ENCODE measurements at places on chromosomes 7 and 10.

DNA sequence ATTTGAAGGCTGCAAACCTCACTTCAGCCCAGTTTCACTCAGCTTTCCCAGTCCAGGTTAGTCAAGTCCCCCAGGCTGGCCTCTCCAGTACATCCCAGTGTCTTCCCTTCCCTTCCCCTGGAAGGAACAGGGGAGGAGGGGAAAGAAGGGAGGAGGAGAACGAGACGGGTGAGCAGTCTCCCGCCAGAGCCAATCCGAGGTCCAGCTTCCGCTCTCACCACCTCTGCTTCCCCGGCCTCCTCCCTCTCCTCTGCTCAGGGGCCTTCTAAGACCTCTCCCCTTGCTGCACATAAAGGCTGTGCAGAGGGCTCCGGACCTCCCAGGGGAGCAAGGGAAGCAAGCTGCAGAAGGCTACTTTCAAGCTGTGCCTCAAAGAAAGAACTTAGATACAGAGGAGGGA is 4.1 kb downstream of the ATG9B start:
- DNase-seq = no peak

DNA sequence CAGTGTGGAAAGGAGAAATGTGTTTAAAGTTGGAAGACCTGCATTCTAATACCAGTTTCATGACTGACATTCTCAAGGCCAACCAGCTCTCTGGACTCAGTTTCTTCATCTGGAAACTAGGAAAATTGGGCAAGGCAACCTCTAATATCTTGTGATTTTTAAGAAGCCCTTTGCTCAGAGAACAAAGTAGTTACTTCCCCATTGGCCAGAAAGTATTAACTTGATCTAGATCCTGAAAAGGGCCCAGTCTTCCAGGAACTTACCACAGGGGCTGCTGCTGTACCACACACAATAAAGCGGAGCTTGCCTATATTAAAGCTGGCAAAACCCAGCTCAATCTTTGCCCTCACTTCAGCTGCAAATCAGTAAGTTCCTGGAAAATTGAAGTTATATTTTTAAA is 155.6 kb upstream of the ADO start:
- DNase-seq = no peak

- no peak for DNase-seq
Measured at GRCh38 chr10:132837905-132838304, 52.0 kb upstream of the NKX6-2 start.

DNA sequence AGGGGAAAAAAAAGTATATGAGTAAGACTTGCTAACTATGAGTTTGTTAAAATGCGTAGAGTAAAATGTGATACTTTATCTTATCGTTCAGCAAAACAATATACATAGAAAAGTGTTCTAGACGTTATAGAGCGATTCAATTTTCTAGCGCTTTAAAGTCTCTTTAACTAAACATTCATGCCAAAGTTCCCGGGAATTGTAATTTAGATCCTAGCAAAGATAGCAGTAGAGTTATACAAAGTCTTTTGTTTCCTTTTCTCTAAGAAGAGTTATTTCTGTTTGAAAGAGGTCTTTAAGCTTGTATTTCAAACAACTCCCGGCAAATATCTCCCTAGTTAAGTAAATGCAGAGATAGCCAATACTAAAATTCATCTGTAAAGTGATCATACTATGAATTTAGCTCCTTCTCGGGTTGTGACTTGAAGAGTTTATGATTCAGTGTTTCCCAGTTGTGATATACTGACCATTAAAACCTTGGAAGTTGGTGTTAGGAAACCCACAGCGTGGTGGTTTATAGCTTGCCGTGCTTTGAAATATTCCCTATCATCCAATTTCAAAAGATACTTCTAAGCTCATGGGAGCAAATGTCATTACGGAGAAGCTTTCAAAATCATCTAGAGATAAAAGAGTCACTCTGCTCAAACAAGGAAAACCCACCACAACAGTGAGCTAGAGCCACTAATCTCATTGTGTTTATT is 171.7 kb downstream of the CSTF2T start:
- no peak for DNase-seq

DNA sequence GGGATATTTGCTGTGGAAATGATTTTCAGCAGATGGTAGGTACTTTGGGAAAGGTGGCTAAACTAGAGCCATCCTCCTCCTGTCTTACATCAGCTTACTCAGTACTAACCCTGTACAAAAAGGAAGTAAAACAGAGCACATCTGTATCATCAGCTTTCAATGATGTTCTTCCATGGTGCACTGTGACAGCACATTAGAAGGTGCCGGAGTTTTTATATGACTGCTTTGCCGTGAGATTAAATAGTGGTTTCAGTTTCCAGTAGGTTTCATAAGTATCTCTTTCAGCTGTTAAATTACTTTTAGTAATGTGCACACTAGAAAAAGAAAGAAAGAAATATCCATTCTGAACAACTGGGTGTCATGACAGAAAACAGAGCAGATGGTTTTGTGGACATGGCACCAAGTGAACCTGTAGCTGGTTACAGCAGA is 86.5 kb downstream of the ARID5B start:
- DNase-seq = no peak

- no peak for DNase-seq
Measured at GRCh38 chr10:109934958-109935793, 11.9 kb upstream of the XPNPEP1 start.

GRCh38 chr7:30545791-30546555 is 41.3 kb upstream of the GGCT start:
- no peak for DNase-seq

DNA sequence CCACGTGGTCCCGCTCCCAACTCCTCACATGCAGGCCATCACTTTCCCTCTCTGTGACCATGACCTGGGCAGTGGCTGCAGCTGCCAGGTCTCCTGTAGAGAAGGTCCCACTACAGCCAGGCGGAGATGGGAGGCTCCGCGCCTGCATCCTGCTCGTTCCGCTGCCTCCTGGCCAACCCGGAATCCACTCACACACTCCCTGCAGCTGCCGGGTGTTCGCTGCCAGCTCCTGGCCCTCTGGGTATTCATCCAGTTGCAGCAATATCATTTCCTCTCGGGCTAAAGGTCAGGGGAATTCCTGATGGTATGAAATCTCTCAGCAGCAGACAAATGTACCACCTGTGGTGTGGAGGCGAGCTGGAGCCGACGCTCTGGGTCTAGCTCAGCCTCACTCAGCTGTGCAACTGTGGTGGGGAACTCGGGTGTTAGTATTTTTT is 65.7 kb downstream of the TLL2 start:
- DNase-seq = no peak

DNA sequence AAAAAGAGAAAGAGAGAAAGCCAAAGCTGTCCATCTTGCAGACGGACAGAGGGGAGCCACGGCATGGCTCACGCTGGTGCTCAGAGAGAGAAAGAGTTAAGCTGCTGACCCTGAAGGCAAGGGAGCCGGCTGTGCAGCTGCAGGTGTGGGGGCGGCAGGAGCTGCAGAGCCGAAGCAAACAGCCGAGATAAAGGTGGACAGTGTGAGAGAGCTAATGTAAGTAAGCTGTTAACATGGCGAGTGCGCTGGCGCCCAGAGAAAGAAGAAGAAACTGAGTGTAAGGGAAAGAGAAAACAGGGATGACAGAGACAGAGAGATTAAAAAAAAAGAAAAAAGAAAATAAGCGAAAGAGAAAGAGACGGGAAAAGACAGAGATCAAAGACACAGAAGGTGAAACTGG is 18.2 kb downstream of the COL17A1 start:
- no peak for DNase-seq

DNA sequence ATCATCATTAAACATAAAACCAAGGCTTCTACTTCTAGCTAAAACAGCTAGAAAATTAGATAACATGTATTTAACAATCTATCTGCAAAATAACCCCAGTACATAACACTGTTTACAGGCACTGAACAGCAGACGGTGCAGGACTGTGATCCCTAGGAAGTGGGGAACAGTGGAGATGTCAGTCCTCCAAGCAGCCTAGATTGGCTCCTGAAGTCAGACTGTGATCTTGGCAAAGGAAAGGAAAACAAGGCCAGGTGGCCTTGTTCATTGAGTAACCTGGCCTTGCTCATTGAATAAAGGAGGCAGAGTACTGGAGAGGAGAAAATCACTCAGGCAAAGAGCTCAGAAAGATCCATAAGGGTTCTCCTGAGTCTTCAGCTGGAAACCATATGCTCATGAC is 77.7 kb upstream of the DIP2C start:
- no peak for DNase-seq

GRCh38 chr10:6838118-6838517 is 258.0 kb upstream of the PRKCQ start:
- DNase-seq = no peak

GRCh38 chr7:100163006-100163531 is 4.5 kb upstream of the TRAPPC14 start:
- no peak for DNase-seq

- no peak for DNase-seq
Measured at GRCh38 chr7:77427996-77428603, 12.0 kb upstream of the GSAP start.

- no peak for DNase-seq
Measured at GRCh38 chr7:115980159-115980558, 50.4 kb downstream of the TFEC start.

DNA sequence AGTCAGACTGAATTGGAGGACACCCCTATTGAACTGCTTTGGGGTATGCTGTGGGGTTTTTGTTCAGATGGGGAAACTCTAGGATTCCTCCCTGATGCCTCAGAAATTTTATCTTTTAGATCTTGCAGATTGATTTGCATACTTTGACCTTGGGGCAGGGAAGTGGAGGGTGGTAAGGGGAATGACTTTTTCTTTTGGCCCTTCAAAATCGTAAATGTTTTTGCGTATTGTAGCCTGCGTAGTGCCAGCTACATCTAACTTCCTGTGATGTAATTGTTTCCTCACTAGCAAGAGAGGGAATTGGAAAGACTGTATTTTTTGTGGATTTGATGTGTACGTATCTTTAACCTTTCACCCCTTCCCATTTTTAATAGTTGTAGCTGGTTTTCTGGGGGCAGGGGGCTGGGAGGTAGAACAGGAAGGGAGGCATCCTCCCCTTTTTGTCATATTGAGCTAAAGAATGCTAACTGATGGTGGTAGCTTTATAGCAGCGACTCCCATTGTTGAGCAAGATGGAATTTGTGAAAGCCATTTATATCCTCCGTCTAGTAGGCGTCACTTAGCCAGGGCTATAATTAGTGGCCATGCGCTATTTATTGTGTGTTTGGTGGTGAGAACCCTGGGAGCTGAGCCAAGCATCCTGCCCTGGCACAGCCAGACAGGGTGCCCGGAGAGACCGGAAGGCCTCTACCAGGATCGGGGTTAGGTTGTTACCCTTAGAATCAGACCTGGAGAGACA is 11.3 kb downstream of the DUSP5 start:
- DNase-seq = no peak

DNA sequence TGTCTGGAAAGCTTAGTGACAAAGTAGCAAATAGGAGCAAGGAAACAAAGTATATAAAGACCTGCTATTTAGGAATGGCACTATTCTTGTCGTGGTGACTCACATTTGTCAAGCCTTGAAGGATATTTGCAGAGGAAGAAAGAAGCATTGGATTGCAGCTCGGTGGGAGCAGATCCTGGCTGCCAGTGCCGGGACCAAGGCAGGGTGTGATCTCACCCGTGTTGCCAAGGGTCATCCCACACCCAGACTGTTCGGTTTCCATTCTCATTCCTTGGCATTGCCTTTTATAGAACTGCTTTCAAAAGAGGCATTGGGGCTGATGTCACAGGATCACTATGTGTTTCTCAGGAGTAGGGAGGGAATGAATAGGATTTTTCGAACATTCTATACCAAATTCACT is 176.2 kb downstream of the GALNT17 start:
- DNase-seq = no peak

DNA sequence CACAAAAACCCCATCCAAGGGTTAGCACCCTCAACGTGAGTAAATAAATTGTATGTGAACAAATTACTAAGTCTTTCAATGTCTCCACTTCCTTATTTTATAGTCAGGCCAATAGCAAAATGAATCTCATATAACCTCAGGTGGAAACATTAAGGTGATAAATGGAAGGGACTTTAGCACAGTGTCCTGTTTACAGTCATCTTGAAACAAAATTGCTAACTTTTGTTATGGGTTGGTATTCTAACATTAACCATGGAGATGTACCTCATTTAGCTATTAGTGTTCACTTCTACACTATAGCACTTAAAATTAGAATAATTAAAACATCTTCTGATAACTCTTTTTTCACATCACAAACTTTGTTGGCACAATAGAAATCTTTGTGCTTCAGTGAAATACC is 255.8 kb upstream of the CNTNAP2 start:
- no peak for DNase-seq

- DNase-seq = no peak
Measured at GRCh38 chr7:150972741-150973140, 5.4 kb downstream of the KCNH2 start.

GRCh38 chr7:94274828-94275227 is 119.9 kb upstream of the COL1A2 start:
- DNase-seq = no peak

- DNase-seq = no peak
Measured at GRCh38 chr10:50805981-50806622, 66.4 kb downstream of the ASAH2B start.

DNA sequence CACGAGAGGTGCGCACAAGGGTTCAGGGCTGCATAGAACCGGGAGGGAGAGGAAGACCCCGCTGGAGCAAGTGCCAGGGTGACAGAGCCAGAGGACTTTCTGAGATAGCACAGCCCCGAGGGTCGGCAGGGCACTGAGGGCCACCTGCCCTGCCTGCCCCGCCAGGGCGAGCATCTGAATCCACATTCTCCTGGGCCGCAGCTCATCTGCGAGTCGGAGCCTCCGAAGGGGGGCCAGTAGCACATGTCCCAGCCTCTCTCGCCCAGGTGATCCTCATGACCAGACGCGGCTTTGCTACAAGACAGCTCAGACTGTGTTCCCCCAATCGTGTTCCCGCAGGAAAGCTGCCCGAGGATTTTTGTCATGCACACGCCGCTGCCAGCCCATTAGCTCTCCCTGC is 71.2 kb downstream of the ADARB2 start:
- DNase-seq = no peak

GRCh38 chr10:36515319-36515718 is 610.1 kb upstream of the ANKRD30A start:
- DNase-seq = no peak

Measured in hippocampal formation (tissue), 2 donors.